ENCODE measurements at places on chromosomes 11 and 22.

DNA sequence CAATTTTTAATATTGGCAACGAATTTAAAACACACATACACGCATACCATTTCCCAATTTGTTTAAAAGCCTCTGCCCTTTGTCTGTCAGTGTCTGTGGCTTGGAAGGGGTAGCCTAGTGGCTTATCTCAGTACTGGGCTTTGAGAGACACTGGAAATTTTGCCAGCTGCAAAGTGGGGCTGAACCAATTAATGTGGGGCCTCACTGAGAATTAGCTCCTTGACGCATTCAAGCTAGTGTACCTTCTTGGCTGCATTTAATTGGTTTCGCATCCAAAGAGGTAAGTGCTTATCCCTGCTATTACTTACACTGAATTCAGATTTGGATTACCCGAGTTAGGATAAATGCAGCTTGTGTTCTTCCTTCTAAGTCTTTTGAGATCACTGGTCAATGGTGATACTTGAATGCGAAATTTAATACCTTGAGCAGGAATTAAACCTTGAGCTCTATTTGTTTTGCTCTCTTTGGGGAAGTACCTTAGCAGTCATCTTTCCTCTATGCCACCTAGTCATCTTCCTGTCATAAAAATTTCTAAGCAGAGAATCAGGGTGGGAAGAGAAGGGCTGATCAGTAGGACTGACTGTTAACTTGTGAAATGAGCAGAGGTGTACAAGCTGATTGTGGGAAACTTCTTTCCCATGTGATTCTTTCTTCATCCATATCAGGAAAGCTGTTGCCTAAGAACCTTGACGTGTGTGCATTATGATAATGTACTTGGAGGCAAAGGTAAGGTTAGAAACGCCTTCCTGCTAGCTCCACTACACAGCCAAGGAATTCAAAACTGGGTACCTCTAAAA, 187.7 kb upstream of the E2F8 start:
- no peaks in the 10 kb centered on the region for H3K4me1 ChIP-seq
- no peak overlapping the region for H3K4me3 ChIP-seq
- no peak overlapping the region for H3K27ac ChIP-seq
- DNase-seq: no peak

DNA sequence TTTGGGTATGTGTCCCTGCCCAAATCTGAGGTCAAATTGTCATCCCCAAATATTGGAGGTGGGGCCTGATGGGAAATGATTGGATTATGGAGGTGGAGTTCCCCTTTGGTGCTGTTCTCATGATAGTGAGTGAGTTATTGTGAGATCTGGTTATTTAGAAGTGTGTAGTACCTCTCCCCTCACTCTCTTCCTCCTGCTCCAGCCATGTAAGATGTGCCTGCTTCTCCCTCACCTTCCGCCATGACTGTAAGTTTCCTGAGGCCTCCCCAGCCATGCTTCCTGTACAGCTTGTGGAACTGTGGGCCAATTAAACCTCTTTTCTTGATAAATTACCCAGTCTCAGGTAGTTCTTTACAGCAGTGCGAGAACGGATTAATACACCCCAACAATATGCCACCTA, 9.0 kb downstream of the GAB2 start:
- H3K36me3 ChIP-seq: no peaks in the 10 kb centered on the region
- H3K4me1 ChIP-seq: no peaks in the 10 kb centered on the region
- H3K27ac ChIP-seq: no peak overlapping the region

- no peak overlapping the region for H3K27ac ChIP-seq
- no peak for DNase-seq
- H3K4me3 ChIP-seq: no peak overlapping the region
- no peaks in the 10 kb centered on the region for H3K36me3 ChIP-seq
- no peaks in the 10 kb centered on the region for H3K27me3 ChIP-seq
Observed at GRCh38 chr11:65814131-65814985, 19.4 kb upstream of the SNX32 start.

- H3K4me3 ChIP-seq: peak overlapping the region; percentile 80
- no peak for DNase-seq
- H3K27ac ChIP-seq: peak overlapping the region; percentile 95
- peaks cover 11% of the 10 kb centered on the region for H3K4me1 ChIP-seq
- peaks cover 7% of the 10 kb centered on the region for H3K36me3 ChIP-seq
Observed at GRCh38 chr22:46053563-46054090, 76.7 kb upstream of the WNT7B start.

- H3K4me1 ChIP-seq: no peaks in the 10 kb centered on the region
- no peak overlapping the region for H3K27ac ChIP-seq
- H3K4me3 ChIP-seq: no peak overlapping the region
- DNase-seq: no peak
Observed at GRCh38 chr11:38543986-38544385, 1946.0 kb upstream of the RAG2 start.

- no peaks in the 10 kb centered on the region for H3K36me3 ChIP-seq
- H3K27ac ChIP-seq: no peak overlapping the region
- no peaks in the 10 kb centered on the region for H3K4me1 ChIP-seq
- H3K4me3 ChIP-seq: no peak overlapping the region
- no peaks in the 10 kb centered on the region for H3K27me3 ChIP-seq
- no peak for DNase-seq
Observed at GRCh38 chr11:49533204-49533603, 324.8 kb upstream of the FOLH1 start.

DNA sequence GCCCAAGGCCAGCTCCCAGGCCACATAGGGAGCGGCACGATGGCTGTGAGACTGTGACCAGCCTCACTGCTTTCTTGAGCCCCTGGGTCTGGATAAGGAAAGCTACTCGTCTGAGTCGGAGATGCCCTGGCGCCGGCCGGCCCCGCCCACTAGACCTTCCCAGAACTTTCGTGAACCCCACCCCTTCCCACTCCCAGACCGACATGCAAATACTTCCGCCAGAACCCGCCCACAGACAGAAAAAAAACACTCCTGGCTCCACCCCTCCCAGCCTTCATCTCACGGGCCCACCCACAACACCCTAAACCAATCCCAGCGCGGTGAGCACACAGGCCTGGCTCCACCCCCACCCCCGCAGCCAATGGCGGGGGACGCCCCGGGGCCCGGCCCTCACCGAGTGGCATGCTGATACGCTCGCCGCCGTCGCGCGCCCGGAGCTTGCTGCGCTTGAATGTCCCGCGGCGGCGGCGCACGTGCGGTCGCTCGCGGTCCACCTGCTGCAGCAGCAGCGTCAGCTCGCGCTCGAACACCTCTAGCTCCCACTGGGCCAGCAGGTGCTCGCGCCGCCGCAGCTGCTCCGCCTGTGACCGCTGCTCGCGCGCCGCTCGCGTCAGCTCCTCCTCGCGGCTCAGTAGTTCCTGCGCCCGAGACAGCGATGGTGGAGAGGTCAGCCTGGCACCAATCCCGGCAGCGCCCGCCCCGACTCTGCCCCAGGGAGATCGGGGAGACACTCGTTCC, 7.0 kb downstream of the MAP3K11 start:
- H3K4me1 ChIP-seq: peaks cover 25% of the 10 kb centered on the region
- no peak for DNase-seq
- peaks cover 45% of the 10 kb centered on the region for H3K36me3 ChIP-seq
- H3K4me3 ChIP-seq: no peak overlapping the region

All from effector memory CD8-positive, alpha-beta T cell (primary cell).